Hematopoietic multipotent progenitor cell treated with erythropoietin and hydrocortisone succinate and interleukin-3 and kit ligand, for 15 days (in vitro differentiated cells): ENCODE measurements at places on chromosomes 2 and 18.

DNA sequence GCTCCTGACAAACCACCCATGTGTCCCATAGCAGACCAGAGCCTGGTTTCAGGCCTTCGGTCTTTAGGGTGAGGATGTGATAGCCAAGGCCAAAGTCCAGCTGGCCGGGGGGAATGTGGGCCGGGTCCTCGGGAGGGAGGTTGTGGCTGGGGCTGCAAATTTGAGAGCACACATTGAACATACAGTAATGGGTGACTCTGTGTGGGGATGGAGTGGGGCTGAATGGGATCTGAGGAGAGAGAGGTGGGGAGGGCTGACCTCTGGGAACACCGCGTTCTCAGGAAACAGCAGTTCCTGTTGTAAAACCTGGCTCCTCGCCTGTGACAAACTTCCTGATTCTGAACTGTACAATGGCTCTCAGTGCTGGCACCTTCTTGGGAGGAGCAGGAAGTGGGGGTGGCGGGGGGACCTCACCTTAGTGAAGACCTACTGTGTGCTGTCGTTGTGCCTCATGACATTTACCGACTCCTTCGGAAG lies 48.8 kb downstream of the MCFD2 start:
- no peak for DNase-seq

DNA sequence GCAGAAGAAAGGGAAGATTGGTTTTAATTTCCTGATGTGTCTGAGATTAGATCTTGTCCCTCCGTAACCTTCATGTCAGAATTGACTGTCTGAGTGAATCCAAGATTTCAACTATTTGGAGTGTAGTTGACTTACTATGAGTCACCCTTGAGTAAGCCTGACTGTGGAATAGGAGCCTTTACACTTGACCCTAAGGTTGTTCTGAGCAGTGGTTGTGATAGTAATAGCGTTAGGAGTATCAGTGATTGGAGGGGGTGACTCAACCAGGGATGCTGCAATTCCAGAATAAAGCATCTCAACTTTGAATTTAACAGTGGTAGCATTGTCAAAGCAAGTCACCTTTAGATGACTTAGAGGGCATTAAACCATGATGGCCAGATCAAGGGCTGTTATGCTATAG lies 979.5 kb upstream of the FAM98A start:
- DNase-seq = no peak

DNA sequence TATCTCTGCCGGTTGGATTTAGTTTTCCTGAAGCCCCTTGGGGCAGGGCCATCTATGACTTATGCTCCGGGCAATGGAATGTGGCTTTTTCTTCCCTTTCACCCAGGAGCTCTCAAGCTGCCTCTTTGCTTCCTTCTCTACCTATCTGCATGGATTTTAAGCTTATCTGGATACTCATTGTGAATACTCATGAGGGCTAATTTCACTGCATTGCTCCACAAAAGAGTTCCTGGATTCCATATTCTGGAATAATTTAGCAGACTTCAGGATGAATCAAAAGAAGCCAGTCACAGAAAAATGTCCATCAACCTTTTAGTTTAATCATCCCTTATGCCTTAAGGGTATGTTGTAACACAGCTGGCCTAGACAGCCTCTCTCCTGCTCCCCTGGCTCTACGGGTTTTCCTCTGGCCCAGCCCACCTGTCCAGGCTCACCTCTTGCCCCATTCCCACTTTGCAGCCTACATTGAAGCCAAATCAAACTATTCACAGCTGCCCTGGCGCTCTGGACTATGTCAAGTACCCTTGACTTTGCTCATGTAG lies 122.8 kb upstream of the RMDN2 start:
- no peak for DNase-seq

DNA sequence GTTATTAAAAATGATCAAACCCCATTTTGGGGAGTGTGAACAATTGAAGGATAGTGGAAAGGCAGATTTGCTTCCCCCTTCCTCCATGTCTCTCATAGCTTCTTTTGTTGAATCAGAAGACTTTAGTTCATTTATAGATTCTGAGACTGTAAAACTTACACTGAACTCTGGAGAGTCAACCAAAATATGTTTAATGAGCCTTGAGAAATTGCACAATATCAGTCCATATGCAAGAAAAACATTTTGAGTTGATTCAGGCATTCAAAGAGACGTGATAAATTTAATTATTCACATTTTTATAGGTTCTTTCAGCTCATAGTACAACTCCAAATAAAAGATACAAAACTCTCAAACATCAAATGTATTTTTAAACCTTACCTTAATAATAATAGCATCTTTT lies 354.4 kb upstream of the SPRED2 start:
- DNase-seq = no peak

DNA sequence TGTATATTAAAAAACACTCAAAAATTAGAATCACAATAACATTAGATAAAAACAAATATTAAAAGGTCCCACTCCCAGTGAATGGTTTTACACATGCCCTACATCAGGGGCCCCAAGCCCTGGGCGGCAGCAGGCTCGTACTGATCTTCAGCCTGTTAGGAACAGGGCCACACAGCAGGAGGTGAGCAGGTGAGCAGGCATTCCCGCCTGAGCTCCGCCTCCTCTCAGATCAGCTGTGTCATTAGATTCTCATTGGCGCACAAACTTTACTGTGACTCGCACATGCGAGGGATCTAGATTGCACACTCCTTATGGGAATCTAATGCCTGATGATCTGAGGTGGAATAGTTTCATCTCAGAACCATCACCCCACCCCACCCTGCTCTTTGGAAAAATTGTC lies 74.2 kb downstream of the MBD2 start:
- no peak for DNase-seq

- DNase-seq = no peak
Measured at GRCh38 chr2:45892425-45892745, 240.9 kb downstream of the PRKCE start.

- no peak for DNase-seq
Measured at GRCh38 chr2:135159191-135159590, 107.1 kb downstream of the RAB3GAP1 start.

GRCh38 chr2:188444106-188444835 lies 152.6 kb downstream of the GULP1 start:
- no peak for DNase-seq

GRCh38 chr2:18883616-18884456 lies 294.5 kb upstream of the NT5C1B start:
- DNase-seq = no peak

DNA sequence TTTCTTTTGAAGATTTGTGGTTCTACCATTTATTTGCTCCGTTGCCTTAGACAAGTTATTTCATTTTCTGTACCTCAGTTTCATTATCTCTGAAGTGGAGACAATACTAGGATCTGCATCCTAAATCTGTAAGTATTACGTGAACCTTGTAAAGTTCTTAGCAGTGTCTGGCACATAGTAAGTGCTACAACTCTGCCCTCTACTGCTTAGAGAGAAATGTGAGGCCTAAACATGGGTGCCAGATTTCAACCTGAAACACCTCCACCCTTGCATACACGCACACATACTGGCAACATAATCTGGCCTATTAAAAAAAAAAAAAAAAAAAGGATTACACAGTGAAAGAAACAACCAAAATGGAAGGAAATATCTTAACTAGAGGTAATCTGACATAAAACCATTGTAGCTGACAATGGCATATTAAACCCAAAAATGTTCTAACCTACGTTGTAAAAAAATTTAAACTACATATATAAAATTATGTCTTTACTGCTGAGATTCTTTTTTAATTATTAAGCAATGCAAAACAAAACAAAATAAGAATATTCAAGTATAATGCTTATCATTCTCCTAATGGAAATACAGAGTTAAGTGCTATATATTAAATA lies 132.6 kb downstream of the MAP2 start:
- DNase-seq = no peak

DNA sequence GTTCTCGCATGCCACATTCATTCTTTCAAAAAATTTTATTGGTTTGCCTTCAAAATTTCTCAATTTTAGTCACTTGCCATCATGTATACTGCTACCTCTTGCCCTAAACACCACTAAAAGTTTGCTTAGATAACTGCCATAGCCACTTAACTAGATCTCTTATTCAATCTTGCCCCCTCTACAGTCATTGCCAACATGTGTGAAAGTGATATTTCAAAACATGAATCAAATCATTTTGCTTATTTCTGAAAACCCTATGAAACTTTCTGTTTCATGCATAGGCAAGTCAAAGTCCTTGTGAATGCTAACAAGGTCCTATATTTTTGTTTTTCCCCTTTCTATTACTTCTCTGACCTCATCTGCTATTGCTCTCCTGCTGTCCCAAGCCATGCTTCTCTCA lies 397.1 kb downstream of the KCNJ3 start:
- DNase-seq = no peak
